ENCODE measurements at places on chromosomes 7 and 10.
A peak's percentile ranks its signal among the peaks of the same experiment; 100 is the strongest.

DNA sequence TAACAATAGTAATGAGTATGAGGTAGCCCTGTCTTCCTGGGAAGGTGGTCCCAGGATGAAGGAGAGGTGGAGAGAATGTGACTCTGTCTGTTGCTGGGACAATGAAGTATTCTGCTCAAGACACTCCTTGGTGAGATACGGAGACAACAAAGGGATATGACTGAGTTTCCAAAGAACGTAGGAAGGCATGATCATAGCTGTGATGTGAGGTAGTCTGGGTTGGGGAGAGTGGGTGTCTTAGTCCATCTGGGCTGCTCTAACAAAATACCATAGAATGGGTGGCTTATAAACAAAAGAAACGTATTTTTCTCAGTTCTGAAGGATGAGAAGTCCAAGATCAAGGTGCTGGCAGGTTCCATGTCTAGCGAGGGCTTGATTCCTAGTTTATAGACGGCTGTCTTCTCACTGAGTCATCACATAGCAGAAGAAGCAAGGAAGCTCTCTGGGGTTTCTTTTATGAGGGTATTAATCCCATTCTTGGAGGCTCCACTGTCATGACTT is 84.9 kb upstream of the RHOBTB1 start:
- DNase-seq = no peak

DNA sequence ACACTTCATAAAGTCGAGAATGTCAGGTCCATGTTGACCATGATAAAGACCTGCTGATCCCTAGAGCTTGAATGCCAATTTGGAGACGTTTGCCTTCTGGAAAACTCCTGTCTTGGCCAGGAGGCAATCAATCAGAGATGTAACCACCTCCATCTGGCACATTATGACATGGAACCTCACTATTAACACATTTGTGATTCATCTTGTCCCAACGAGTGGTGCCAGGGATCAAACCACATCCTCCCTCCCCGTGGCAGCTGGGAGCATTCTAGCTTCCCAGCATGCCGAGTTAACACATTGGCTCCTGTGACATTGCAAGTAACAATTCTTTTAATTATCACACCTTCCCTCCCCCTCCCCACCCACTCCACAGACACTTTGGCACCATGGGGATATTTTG is 84.0 kb upstream of the PPP1R17 start:
- no peak for DNase-seq

DNA sequence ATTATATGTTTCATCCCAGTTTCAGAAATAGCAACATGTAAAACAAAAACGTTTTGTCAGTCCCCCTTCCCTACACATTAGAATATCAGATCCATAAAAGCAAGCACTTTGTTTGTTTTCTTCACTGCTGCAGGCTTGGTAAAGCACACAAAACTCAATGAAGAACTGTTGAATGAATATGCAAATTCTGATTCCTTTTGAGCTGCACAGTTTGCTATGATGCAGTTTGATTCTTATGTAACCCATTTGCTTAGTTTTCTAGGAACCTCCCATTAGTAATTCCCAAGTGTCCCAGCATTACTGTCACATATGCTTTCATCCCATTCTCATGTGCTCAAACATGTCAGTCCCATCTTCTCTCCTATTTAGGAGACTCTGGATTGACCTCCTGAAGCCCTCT is 26.1 kb upstream of the CHCHD3 start:
- DNase-seq = no peak

- no peak for DNase-seq
These were observed 13.8 kb downstream of the ATG9B start for GRCh38 chr7:151010307-151011096.

DNA sequence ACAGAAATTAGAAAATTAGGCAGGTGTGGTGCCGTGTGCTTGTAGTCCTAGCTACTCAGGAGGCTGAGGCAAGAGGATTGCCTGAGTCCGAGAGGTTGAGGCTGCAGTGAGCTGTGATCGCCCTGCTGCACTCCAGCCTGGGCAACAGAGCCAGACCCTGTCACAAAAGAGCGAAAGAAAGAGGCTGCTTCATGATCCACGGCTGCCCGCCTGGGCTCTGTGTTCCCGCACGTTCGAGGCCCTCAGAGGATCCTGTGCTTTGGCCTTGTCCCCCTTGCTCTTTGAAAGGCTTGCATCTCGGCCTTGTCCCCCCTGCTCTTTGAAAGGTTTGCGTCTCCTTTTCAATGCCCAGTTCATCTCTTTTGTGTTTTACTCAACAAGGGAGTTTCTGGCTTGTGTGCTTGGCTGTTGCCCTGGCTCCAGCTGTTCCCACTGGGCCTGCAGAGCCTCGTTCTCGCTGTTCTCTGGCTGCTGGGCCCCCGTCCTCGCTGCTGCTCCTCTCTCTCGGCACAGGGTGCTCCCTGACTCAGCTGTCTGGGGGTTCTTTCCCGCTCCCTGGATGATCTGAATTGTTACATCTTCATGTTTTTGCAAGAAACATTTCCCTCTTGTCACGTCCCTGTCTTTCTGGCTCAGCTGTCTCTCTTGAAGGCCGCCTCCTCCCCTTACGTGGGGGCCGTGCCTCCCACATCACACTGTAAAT is 45.1 kb upstream of the INPP5A start:
- no peak for DNase-seq

- no peak for DNase-seq
These were observed 66.2 kb upstream of the ARID5B start for GRCh38 chr10:61835069-61835945.

GRCh38 chr10:42987121-42987541 is 89.7 kb upstream of the RET start:
- no peak for DNase-seq

- peak; percentile 5 for DNase-seq
These were observed 66.1 kb downstream of the CFAP46 start for GRCh38 chr10:132876131-132876860.

DNA sequence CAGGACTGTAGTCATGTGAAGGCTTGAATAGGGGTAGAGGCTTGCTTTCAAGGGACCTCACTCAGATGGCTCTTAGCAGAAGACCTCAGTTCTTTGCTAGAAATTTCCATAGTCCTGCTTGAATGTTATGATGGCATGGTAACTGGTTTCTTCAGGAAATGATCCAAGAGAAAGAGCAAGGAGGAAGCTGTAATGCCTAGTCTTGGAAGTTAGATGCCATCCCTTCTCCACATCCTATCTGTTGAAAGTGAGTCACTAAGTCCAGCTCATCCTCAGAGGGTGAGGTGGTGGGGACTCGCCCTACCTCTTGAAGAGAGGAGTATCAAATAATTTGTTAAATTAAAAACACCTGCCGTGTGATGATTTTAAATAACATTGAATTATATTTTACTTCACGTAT is 4.6 kb downstream of the MGAM start:
- DNase-seq = no peak

GRCh38 chr7:36264123-36264801 is 111.2 kb downstream of the EEPD1 start:
- no peak for DNase-seq

- no peak for DNase-seq
These were observed 295.9 kb downstream of the GATA3 start for GRCh38 chr10:8350250-8350967.

- no peak for DNase-seq
These were observed 104.2 kb upstream of the EEPD1 start for GRCh38 chr7:36048902-36049240.

DNA sequence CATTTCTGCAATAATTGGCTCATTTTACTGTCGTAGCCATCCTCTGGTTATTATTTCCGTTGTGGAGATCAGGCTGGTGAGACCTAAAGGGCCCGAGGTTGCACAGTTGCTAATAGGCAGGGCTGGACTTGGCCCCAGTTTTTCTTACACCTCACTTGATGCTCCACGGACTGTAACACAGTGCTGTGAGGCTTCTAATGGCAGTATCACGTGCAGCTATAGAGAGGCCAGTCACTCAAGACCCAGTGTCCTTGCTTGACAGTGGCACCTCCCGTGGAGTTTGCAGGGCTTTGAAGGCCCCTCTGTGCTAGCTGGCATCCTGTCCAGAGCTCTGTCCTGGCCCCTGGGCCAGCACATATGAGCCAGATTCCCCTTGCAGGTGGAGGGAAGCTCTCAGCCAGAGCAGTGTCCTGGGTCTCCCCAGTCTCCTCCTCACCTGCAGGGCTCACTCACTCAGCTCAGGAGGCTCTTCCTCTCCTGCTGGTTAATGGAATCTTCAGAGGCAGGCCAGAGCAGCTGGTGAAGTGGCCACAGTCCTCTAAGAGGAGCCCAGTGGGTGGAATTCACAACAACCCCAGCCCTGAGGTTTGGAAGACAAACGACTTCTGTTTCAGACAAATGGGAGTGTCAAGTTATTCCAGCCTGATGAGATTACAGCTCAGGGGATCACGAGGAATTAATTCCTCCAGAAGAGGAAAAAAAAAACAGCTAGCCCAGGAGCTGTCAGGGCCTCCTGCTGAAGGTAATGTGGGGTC is 114.2 kb upstream of the FAM180A start:
- DNase-seq = no peak

DNA sequence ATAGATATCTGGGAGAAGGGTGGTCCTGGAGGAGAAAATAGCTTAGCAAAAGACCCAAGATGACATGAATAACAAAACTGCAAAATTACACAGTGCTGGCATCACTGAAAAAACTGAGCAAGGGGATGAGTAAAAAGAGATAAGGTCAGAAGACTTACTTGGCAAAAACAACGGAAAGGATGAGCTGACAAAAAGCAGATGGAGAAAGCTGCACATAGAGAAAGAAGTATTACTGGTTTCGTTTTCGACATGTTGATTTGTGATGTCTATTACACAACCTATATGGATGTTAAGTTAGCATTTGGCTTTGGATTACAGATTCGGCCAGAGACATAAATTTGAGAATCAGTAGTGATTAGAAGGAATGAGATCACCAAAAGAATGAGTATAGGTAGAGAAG is 132.1 kb downstream of the MACC1 start:
- no peak for DNase-seq

GRCh38 chr7:50153148-50153547 is 60.1 kb upstream of the ZPBP start:
- no peak for DNase-seq

DNA sequence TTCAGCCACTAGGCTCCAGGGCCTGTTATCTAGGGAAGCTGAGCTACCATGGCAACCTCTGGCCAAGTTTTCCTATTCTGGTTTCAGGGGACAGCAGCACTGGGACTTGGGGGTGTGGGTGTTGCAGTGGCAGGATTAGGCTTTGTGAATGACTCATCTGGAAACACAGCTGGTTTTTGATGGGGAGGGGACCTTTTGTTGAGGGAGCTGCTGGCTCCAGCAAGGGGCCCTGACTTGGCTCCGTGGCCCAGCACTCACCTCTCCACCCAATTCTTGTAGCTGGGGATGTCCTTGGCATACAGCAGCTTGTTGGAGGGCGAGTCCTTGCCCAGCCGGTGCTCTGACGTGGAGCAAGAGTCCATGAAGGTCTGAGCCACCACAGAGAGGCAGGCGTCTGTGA is 435.9 kb downstream of the PLXNA4 start:
- no peak for DNase-seq

DNA sequence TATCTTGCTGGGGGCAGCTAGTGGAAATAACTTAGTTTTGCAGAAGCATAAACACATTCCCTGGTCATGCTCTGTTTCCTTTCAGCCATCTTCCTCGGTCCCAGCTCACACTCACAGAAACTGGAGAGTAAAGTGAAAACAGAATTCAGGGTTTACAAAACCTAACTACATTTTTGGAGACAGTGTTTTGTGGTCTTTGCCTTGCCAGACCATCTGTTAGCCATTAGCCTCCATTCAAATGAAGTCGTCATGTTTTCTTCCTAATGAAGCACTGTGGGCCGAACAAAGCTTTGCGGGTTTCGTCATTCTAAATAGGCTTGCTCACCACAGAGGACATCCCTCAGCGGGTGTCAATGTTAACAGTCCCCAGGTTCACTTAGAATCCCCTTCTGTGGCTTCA is 214.6 kb upstream of the TMEM72 start:
- no peak for DNase-seq

GRCh38 chr7:41824284-41824683 is 121.4 kb upstream of the INHBA start:
- DNase-seq = no peak

GRCh38 chr7:107773027-107773426 is 29.1 kb downstream of the CBLL1 start:
- no peak for DNase-seq

GRCh38 chr7:17109020-17109419 is 189.4 kb upstream of the AHR start:
- DNase-seq = no peak

DNA sequence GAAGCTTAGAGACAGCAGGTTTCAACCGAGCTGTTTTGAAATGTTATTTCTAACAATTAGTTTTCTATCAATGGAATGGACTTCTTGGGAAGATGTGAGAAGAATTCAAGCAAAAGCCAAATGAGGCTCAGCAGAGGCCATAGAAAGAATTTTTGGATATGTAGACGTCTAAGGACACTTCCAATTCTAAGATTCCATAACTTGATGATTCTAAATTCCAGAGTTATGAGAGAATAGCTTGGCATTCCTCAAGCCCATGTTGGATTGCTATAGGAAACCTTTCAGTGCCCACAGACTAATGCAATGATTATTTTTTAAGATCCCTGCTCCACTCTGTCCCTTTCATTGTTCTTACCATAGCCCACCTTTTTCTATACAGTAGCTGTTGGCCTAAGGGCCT is 77.2 kb upstream of the PALS2 start:
- DNase-seq = no peak

DNA sequence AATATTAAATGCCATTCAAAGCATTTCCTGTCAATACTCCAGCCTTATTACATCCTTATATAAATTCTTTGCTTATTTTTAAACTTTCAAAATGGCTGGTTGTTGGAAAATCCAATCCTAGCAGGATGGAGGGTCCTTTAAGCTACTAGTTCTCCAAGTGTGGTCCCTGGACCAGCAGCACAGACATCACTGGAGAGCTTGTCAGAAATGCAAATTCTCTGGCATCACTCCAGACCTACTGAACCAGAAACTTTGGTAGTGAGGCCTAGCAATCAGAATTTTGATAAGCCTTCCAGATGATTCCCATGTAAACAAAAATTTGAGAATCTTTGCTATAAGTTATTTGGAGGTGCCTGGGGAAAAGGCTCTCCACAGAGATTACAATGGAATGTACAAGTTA is 43.8 kb downstream of the CALCR start:
- no peak for DNase-seq

GRCh38 chr7:100745184-100745583 is 11.8 kb downstream of the ZAN start:
- DNase-seq = no peak

- no peak for DNase-seq
These were observed 237.8 kb upstream of the GALNT17 start for GRCh38 chr7:70893971-70894715.

DNA sequence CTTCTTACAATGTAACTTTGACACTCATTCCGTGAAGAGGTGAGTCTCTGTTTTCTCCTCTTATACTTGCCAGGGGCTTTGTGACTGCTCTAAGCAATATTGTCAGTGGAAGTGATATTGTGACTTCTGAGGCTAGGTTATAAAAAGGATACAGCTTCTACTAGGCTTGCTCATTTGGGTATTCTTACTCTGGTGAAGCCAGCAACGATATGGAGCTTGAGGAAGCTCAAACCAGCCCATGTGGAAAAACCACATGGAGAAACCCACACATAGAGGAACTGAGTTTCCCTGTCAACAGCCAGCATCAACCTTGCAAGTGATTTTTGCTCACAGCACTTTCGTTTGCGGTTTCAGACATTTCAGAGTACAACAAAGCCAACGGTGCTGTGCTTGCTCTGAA is 149.6 kb upstream of the SEMA3E start:
- DNase-seq = no peak

All from activated CD4-positive, alpha-beta T cell treated with anti-CD3 and anti-CD28 coated beads for 1 hour (primary cell).